M059J (cell line): ENCODE measurements at places on chromosomes 7 and 10. TPM values are rescaled to one million over a fixed set of nuclear protein-coding genes. Genes with fewer than 3 reads are reported as not detected.

- DNase-seq: no peak
Measured at GRCh38 chr10:80487421-80487785, 33.3 kb downstream of the TSPAN14 start.

GRCh38 chr10:13758756-13759155, 172.0 kb downstream of the PRPF18 start:
- no peak for DNase-seq

CRCP gene
- 50.0 and 59.0 TPM in 2 replicates for total RNA-seq

SLIT1 gene
- total RNA-seq: not detected in 2 replicates

DNA sequence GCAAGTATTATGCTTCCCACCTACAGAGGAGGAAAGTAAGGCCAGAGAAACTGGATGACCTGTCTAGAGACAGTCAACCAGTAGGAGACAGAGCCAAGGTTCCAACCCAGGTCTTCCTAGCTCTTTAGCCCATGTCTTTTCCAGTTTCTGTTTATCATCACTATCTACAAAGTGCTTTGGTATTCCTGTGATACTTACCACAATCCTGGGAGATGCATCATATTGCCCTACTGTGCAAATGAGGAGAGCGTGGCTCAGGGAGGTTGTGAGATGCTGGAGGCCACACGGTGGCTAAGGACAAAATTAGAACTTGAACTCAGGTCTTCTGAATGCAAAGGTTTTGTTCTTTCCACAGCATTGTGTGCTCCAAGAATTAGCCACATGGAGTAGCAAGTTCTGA, 11.2 kb upstream of the PLEKHA1 start:
- DNase-seq: peak; percentile 24

OPALIN gene
- total RNA-seq: not detected in 2 replicates

ZNF273 gene
- 16.0 and 17.3 TPM in 2 replicates for total RNA-seq

GRCh38 chr10:77392851-77393250, 244.8 kb downstream of the KCNMA1 start:
- DNase-seq: peak; percentile 99

UTF1 gene
- not detected in 2 replicates for total RNA-seq

SSMEM1 gene
- total RNA-seq: not detected in 2 replicates

DNA sequence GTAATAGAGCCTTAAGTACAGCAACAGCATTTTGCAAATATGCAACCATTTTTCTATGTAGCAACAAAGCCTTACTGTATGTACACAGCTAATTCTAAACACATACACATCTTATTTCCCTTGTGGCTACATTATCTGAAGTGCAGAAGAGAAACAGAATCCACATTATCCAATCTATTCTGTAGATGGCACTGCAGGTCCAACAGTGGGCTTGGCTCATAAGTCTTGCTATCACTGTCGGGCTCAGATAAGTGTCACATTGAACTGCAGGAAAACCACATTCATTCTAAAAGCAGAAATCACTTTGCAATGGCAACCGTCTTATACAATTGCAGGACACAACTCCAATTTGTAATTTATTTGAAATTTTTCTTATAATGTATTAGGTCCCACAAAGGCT, 109.8 kb upstream of the NOBOX start:
- DNase-seq: peak; percentile 8

DNA sequence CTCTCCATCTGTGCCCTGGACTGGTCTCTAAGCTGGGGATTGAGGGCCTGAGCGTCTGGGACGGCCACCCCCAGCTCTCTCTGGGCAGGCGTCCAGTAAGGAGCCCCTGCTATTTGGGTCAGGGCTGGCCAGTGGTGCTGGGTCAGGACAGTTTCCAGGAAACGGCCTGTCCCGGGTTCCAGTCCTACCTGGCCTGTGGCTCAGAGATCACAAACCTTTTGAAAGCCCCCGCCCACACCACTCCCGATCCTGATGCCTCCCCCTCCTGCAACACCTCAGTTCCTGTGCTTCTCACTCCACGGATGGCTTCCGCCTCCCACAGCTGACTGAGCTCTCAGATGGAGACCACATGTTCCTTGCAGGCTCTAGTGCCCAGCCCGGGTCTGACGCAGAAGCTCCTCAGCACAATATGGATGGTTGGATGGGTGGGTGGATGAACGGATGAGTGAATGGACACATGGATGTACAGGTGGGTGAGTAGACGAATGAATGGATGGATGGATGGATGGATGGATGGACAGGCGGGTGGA, 91.7 kb upstream of the PDGFA start:
- no peak for DNase-seq

- DNase-seq: no peak
Measured at GRCh38 chr7:106193661-106194060, 81.5 kb upstream of the SYPL1 start.

GRCh38 chr7:130134106-130134636, 63.8 kb downstream of the KLHDC10 start:
- DNase-seq: no peak

DNA sequence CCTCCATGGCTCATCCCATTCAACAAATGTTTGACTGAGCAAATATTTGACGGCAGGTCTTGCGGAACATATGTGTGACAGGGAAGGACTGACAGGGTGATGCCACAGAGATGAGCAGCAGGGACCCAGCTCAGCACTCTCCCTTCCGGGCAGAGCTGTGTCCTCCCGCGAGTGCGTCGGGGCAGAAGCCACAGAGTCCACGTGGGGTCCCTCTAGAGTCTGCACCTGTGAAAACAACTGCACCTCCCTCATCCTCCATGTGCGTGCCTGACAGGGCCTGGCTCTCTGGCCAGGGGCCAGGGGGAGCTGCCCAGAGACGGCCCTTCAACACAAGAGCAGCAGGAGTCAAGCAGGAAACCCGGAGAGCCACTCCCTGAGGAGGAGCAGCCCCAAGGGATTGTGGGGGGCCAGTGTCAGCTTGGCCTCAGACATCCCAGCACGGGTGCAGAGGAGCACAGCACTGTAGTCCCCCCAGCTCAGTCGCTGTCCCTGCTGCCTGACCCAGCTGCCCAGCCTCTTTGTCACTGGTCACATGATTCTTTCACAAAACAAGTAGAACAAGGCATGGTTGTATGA, 83.6 kb upstream of the TMEM72 start:
- no peak for DNase-seq

GRCh38 chr10:59078978-59079377, 97.5 kb upstream of the PHYHIPL start:
- peak; percentile 24 for DNase-seq

GRCh38 chr7:100397315-100398081, 24.2 kb downstream of the PILRA start:
- DNase-seq: no peak

MRLN gene
- not detected in 2 replicates for total RNA-seq

NUDT5 gene
- 53.2 and 99.3 TPM in 2 replicates for total RNA-seq

PRSS58 gene
- not detected in 2 replicates for total RNA-seq

DNA sequence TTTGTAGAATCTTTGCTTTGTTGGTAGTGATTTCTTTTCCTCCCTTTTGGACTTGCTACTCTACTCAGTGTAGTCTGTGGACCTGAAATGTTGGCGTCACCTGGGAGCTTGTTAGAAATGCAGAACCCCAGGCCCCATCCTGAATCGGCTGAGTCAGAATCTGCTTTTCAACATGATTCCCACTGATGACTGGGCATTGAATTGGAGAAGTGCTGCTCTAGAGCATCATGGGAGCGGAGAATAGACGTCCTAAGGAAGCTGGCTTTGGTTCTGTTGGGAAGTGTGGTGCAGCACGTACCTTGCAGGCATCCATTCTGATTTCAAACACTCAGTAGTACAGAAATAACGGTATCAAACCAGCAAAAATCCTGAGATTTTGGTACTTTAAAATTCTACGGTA, 54.7 kb downstream of the RBM33 start:
- DNase-seq: no peak

DNA sequence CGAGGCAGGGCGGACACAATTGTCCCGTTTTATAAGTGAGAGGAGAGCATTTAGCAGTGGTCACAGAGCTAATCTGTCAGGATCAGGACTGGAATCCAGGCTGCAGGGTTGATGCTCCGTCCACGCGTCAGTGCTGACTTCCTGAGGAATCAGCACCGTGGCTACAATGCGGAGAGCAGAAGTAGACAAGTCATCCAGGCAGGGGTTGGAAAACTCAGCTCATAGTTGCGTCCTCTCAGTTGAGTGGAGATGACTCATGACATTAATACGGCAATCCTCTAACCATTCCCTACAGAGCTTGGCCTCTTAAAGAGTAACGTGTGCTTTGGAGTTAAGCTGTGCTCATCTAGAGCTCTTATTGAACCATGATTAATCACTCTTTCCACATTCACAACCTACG, 17.1 kb upstream of the HTR5A start:
- peak; percentile 63 for DNase-seq
